ENCODE measurements at places on chromosomes 1 and 21.

DNA sequence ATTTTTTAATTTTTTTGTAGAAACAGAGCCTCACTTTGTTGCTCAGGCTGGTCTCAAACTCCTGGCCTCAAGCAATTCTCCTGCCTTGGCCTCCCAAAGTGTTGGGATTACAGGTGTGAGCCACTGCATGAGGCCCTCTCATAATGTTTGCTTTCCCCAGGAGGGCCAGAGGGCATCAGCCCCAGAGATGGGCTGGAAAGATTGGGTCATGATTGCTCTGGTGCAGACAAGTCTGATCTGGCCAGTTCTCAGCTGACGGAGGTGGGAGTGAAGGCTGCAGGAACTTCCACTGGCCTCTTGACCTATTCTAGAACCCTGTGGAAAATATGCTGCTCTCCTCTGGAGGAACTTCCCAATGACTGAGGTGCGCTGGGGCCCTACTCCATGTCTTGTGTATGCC, 43.4 kb upstream of the RD3 start:
- no peaks in the 10 kb centered on the region for H3K4me1 ChIP-seq
- H3K4me3 ChIP-seq: no peak overlapping the region
- no peak overlapping the region for H3K27ac ChIP-seq
- H3K36me3 ChIP-seq: no peaks in the 10 kb centered on the region
- DNase-seq: no peak

GRCh38 chr1:221782477-221782876, 40.6 kb upstream of the DUSP10 start:
- H3K4me1 ChIP-seq: peaks cover 63% of the 10 kb centered on the region
- no peak for DNase-seq
- no peaks in the 10 kb centered on the region for H3K27me3 ChIP-seq
- H3K27ac ChIP-seq: no peak overlapping the region
- H3K4me3 ChIP-seq: no peak overlapping the region
- no peaks in the 10 kb centered on the region for H3K36me3 ChIP-seq

- peaks cover 68% of the 10 kb centered on the region for H3K27me3 ChIP-seq
- H3K4me3 ChIP-seq: peak overlapping the region; percentile 53
- no peak overlapping the region for H3K27ac ChIP-seq
- DNase-seq: peak; percentile 18
- H3K36me3 ChIP-seq: no peaks in the 10 kb centered on the region
- peaks cover 5% of the 10 kb centered on the region for H3K4me1 ChIP-seq
Observed at GRCh38 chr1:117606649-117607430, 992 bp downstream of the TENT5C start.

DNA sequence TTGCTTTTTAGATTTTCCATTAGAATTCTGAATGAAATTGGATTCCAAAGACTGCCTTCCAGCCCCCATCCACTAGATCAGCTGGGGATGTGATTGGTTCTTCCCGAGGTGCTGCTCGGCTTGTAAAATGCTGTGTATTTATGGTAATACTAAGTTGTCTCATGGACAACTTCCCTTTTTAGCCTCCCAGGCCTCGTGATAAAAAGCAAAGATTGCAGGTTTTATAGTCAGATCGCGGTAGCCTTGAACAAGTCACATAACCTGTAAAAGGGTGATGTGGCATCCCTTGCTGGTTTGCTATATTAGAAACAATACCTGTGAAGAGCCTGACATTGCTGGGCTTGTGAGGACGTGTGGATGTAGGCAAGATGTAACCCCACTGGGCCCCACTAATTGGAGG, 10.4 kb downstream of the MUL1 start:
- H3K36me3 ChIP-seq: peaks cover 35% of the 10 kb centered on the region
- H3K27me3 ChIP-seq: peaks cover 13% of the 10 kb centered on the region
- H3K4me1 ChIP-seq: peaks cover 6% of the 10 kb centered on the region
- DNase-seq: no peak

DNA sequence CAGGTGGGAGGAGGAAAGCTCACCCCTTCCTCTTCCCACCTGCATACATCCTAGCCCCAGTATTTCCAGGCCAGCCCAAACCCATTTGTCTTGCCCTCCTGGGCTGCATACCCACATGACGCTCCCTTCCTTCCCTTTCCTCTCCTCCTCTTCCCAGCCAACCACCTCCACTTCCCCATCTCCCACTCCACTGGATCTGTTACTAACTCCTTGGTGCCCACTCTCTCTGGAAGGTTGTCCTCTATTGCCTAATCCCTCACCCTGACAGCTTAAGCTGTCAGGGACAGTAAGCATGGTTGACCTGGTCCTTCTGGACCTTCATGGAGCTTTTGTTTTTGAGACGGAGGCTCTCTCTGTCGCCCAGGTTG, 23.0 kb upstream of the SYNC start:
- no peak for DNase-seq
- no peak overlapping the region for H3K4me3 ChIP-seq
- no peak overlapping the region for H3K27ac ChIP-seq
- H3K27me3 ChIP-seq: no peaks in the 10 kb centered on the region

GRCh38 chr1:8871539-8871935, 6.9 kb downstream of the ENO1 start:
- peaks cover 94% of the 10 kb centered on the region for H3K36me3 ChIP-seq
- peaks cover 8% of the 10 kb centered on the region for H3K4me1 ChIP-seq
- H3K27ac ChIP-seq: peak overlapping the region; percentile 36
- H3K4me3 ChIP-seq: no peak overlapping the region

DNA sequence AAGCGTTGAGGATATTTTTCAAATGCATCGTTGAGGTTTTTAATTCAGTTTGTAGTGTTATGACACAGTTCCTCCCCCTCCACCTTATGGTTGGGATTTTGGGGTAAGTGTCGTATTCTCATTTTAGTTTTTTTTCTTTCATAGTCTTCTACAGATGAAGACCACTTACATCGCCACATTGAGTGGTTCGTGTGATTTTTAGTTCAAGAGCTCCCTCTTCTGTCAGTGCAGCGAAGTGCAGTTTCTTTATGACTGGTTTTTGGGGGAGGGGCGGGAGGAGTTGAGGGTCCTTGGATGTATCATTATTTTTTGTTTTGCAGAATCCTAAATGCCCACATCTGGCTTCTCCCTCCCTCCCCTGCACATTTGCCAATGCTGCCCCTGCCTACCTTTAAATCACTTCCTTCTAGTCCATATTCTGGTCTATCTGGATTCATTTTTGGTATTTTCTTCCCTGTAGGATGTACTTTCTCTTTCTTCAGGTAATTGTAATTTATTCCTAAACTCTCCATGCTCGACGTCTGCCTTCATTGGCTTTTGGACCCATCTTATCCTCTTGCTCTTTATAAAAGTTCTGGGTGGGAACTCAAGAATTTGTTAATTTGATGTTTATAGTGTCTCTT, 433.1 kb downstream of the CAMTA1 start:
- no peak overlapping the region for H3K27ac ChIP-seq
- H3K36me3 ChIP-seq: no peaks in the 10 kb centered on the region
- DNase-seq: peak; percentile 26
- no peaks in the 10 kb centered on the region for H3K4me1 ChIP-seq
- H3K27me3 ChIP-seq: no peaks in the 10 kb centered on the region

GRCh38 chr1:58649555-58649954, 50.3 kb downstream of the MYSM1 start:
- no peaks in the 10 kb centered on the region for H3K4me1 ChIP-seq
- no peak overlapping the region for H3K4me3 ChIP-seq

DNA sequence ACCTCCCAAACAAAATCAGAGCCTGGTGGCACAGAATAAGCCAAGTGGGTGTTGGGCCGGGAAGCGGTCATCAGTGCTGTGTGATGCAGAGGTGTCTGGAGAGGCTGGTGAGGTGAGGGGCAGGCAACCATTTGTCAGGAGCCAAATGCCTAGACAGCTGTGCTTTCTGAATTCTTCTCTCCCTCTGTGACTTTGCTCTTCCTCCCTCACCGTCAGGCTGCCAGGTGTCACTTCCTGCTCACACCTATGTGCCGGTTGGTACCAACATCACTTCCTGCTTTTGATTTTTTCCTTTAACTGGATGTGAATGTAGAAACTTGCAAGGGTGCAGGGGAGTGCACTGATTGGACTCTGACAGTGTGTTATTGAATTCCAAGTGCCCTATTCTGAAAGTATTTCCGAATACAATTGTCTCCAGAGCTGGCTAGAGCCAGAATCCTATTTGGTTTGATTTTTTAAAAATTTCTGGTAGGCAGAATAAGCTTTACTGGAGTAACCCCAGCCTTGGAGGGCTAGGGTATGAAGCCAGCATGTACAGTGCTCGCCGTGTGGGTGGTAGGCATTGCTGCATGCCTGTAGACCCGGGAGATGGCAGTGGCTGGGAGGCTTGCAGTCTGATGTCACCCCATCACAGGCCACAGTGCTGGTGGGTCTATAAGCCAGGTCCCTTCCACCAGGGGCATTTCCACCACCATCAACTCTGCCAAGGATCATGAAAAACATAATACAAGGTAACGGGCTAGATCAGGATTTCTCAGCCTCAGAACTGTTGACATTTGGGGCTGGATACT, 210.9 kb downstream of the KAZN start:
- H3K4me1 ChIP-seq: peaks cover 7% of the 10 kb centered on the region
- H3K4me3 ChIP-seq: no peak overlapping the region
- no peaks in the 10 kb centered on the region for H3K27me3 ChIP-seq

DNA sequence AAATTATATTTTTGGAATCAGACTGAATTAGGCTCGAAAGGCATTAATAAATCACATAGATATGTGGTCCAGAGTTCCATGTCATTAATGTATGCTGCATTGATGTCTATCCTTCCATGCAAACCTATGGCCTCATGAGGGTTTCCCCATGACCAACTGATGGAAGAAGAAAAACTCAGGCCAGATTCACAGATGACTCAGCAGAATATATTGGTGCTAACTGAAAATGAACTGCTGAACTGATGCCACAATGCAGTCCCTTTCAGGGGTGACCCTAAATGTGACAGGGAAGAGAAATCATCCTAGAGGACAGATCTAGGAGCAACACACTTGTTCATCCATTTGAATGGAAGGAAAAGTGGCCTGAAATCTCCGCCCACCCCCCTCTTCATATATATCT, 110.5 kb upstream of the KCND3 start:
- H3K4me3 ChIP-seq: no peak overlapping the region
- no peaks in the 10 kb centered on the region for H3K36me3 ChIP-seq
- H3K27me3 ChIP-seq: no peaks in the 10 kb centered on the region
- H3K27ac ChIP-seq: no peak overlapping the region
- no peaks in the 10 kb centered on the region for H3K4me1 ChIP-seq

- H3K27me3 ChIP-seq: no peaks in the 10 kb centered on the region
- H3K4me1 ChIP-seq: no peaks in the 10 kb centered on the region
- no peak overlapping the region for H3K4me3 ChIP-seq
- H3K27ac ChIP-seq: no peak overlapping the region
- H3K36me3 ChIP-seq: no peaks in the 10 kb centered on the region
Observed at GRCh38 chr1:56331892-56332567, 247.3 kb downstream of the PLPP3 start.

DNA sequence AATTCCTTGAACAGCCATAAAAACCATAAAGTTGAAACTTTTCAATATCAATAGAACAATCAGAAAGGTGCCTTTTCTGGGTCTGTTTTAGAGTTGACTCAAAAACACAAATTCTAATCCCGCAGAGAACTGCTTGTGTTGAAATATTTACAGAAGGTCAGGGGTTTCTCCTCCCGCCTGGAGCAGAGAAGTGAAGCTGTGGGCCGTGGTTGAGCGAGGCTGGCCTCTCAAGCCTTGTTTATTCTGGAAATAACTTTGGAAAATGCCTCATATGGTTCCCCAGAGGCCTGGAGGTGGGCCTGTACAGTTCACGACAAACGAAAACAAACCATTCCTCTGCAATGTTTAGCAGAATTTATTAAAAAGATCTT, 90.8 kb upstream of the ERRFI1 start:
- H3K4me1 ChIP-seq: no peaks in the 10 kb centered on the region
- no peak for DNase-seq
- no peaks in the 10 kb centered on the region for H3K27me3 ChIP-seq

DNA sequence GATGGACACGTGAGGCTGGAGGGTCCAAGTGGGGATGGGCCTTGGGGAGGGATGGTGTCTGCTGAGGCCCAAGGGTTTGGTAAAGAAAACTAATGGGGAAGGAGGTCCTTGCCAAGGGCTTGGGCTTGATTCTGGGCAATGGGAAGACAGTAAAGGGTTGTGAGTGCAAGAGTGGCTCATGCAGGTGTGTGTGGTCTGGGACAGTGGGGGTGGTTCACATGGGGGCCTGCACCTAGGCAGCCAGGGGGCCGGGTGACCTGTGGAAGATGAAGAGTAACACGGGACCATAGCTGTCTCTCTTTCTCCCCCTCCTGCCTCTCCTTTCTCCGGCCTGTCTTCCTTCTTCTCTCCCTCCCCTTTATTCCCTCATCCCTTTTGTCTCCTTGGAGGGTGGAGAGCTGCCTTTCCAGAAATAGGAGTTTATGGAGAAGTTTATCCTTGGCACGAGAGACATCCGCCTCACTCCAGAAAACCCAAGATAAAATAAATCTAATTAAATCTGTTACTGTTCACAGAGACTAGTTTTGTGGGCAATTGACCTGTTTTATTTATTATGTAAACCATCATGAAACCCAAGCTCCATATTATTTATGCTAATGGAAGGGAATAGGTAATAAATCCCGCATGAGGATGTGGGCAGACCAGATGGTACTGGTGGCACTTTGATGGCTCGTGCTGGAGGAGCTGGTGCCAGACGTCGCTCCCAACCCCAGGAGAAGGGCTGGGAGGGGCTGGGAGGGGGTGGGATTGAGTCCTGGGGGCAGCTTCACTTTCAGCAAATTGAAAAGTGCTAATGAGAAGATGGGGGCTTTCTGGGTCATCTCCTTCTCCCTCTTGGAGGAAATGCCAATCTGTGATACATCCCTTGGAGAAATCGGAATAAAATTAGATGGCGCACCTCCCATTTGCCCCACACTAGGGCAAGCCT, 272.9 kb upstream of the CSF3R start:
- no peaks in the 10 kb centered on the region for H3K4me1 ChIP-seq
- H3K4me3 ChIP-seq: no peak overlapping the region
- H3K27me3 ChIP-seq: no peaks in the 10 kb centered on the region
- H3K36me3 ChIP-seq: no peaks in the 10 kb centered on the region
- H3K27ac ChIP-seq: no peak overlapping the region
